ENCODE measurements at places on chromosomes 1 and 21. TPM values are rescaled to one million over a fixed set of nuclear protein-coding genes. Genes with fewer than 3 reads are reported as not detected.

Gene FCER1G
- polyA plus RNA-seq = 0.62 TPM

Gene B3GALT5
- polyA plus RNA-seq = not detected

Gene LPAR3
- 39.2 TPM for polyA plus RNA-seq

Gene FOXE3
- polyA plus RNA-seq = not detected

Gene MTARC2
- 0.43 TPM for polyA plus RNA-seq

Gene CFHR4
- not detected for polyA plus RNA-seq

Gene GPR25
- polyA plus RNA-seq = not detected

Gene HSF2BP
- 6.1 TPM for polyA plus RNA-seq

Gene DRAXIN
- not detected for polyA plus RNA-seq

Gene HES3
- polyA plus RNA-seq = not detected

All from keratinocyte (primary cell).